Left ventricle myocardium superior (tissue), 1 donor: ENCODE measurements at places on chromosomes 7 and 10.

DNA sequence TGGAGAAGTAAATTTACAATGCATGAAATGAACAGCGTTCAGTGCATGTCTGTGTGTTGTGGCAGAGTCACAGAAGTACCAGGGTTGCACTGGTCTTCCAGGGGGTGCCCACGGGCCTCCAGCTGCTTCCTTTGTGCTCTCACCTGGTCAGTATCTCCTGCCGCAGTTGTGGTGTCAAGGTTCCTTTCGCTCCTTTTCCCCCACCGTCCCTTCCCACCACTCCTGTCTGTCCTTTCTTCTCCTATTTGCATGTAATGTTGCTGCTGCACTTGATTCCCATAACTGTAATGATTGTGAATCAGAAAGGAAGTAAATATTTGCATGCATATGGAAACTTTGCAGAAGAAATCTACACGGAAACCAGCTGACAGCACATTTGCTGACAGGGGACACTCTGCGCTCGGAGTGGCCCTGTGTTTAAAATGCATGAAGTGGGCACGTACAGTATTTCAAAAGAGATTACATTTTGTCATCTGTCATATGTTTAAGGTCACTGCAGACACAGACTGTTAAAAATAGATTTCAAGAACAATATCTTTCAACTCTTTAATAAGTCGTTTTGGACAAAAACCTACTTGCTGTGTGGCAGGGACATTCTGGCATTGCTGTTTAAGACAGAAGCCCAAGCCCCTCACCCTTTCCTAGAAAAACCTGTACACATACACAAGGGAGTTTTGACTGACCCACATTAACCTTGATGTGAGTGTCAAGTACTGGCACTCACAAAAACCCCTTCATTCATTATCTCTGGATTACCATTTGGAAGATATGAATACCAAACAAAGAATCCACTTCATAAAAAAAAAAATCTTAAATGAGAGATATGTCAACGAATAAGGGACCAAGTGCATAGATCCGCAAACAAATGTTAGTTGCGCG is 336.7 kb upstream of the KLF6 start:
- DNase-seq, result no peak

DNA sequence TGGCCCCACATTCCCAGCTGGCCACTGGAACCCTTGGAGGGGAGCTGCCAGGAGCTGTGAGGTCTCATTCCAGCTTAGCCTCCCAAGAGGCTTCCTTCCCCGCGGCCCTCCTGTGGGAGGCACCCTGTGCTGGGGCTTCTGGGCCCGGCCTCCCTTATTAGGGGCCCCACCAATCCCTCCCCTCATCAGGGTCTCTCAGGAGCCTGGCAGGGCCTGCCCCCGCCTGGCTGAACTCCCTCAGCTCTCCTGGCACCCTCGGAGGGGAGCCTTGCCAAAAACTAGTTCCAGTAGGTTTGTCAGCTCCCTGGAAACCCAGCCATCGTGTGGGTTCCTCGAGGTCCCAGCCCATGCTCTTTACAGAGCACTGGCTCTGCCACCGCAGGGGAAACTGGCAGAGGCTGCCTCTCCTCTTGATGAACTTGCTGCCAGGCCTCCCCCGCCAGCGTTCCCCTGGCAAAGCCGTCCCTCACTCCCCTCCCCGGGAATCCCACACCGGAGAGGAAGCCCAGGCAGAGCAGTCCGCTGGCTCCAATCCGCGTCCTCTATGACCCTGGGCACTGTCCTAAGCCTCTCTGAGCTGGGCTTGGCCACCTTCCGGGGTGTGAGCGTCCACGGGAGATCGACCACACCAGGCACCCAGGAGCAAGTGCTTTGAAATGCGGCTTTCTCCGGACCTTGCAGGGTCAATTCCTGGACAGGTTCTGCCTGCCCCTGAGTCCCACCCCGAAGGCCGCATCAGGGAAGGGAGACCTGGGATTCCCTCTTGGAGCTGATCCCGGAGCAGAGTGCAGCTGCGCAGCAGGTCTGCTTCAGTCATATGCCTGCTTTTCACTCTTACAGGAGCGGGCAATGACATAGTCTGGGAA is 139.8 kb downstream of the ARHGAP22 start:
- DNase-seq, result peak; percentile 84

DNA sequence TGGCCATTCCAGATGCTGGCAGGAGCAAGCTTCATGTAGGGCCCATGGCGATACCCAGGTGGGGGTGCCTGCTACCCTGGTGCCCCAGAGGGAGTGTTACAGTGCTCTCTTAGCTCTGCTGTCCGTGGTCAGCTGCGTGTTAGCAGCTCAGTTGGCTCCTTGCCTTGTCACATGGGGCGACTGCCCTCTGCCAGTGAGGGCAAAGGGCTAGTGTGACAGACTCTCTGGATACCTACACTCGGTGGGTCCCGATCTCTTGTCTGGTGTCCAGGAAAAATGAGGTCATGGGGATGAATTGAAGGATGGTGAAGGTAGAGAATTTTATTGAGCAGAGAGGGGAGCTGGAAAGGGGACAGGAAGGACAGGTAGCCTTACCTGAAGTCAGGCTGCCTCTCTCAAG is 152.2 kb downstream of the CYP26A1 start:
- no peak for DNase-seq

DNA sequence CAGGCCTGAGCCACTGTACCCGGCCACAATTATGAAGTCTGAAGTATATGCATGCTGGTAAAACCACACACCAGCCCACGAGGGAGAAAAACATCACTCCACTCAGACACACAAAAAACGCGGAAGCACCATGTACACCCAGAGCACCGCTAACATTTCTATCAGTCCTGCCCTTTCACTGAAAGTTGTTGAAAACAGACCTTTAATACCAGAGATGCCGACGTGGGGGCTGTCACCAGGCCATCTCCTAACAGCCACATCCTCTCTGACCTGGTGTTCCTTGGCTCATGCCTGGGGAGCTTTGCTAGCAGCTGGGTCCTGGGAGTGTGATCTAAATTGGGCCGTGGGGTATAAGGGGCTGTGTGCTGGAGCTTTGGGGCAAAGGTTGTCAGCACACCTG is 49.8 kb downstream of the BAIAP2L1 start:
- DNase-seq, result no peak

DNA sequence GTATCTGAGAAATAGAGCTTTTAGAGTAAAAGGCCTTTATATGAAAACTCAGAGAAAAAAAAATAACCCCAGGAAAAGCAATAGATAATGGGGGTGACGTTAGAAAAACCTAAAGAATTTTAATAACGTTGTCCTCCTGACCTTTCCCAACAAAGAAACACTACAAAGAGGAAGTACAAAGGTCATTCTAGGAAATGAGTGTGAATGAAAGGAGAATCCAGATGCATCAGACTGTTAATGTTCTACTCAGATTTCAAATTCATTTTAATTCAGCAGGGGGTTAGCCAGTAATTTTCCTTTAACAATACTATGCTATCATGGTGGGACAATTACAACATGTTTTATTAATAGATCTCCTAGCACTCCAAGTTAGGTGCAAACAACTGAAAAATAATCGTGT is 73.8 kb upstream of the CDK1 start:
- no peak for DNase-seq

- no peak for DNase-seq
Observed at GRCh38 chr10:86263907-86264306, 102.7 kb downstream of the GRID1 start.

- no peak for DNase-seq
Observed at GRCh38 chr7:154892459-154892858, 110.5 kb downstream of the PAXIP1 start.

DNA sequence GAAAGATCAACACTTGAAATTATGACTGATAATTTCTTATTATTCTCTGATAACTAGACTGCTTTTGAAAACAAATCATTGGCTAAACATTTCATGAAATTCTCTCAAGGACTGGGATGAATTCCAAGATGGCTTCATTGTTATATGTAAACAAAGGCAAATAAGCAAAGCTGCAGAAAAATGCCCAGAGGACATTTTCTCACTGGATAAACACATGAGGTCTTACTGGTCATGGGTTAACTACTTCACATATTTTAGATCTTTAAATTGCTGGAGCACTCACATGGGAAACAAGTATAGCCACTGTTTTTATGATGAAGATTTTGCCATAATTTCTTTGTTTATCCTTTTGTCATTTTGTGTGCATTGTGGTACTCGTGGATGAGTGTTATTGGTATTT is 239.1 kb downstream of the PHF14 start:
- no peak for DNase-seq

GRCh38 chr7:83882551-83882950 is 233.6 kb upstream of the SEMA3E start:
- no peak for DNase-seq

- DNase-seq, result no peak
Observed at GRCh38 chr10:78935697-78936407, 132.9 kb upstream of the ZMIZ1 start.

GRCh38 chr10:67079126-67079525 is 153.3 kb downstream of the LRRTM3 start:
- DNase-seq, result peak; percentile 40

DNA sequence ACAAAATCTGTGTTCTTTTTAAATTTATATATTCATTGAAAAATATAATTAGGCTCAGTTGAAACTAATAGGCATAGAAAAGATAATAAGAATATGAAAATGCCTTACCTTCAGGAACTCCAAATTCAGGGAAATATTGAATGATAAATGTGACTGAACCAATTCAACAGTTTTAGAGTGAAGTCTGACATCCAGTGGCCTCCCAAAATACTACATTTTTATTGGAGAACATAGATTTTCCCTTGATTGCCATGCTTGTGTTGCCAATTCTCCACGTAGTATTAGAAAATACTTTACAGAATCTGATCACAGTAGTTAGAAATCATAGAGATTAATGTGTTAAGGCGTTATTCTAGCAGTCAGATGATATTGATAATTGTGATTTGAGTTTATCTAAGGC is 1246.7 kb downstream of the GATA3 start:
- DNase-seq, result no peak

GRCh38 chr7:11817111-11817740 is 14.8 kb downstream of the THSD7A start:
- no peak for DNase-seq

- DNase-seq, result no peak
Observed at GRCh38 chr10:96295475-96295874, 8.8 kb upstream of the DNTT start.

DNA sequence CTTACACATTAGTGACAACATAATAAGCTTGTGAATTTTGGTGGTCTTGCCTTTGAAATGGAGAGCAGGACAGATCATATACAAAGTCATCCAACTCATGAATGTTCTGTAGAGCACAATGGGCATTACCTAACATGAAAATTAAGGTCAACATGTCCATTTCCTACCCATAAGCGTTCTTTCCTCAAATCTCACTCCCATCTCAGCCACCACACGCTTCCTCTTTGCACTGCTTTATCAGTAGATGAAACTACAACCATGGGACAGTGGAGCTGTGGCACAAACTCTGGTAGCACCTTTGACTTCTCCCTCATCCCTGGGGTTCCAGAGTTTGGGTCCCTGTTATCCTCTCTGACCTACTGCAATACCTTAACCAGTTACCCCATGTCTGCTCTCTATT is 2.2 kb downstream of the PON2 start:
- no peak for DNase-seq

GRCh38 chr7:140247559-140247958 is 70.8 kb upstream of the KDM7A start:
- DNase-seq, result peak; percentile 33

DNA sequence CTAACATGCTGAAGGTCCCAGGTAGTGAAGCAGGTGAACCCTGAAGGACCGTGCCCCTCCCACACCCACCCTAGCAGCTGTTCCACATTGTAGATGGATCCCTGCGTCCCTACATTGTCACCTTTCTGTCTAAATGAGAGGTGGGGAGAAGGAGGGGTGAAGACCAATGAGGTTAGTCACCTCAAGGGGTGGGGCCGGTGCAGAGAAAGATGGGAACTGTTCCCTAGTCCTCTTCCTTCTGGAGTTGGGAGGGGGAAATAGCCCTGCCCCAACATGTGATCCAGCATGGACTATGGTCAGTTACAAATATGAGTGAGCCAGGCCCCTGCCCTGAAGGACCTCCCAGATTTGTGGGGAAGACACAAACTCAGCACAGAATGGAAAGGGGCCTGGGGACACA is 124.5 kb downstream of the LHPP start:
- DNase-seq, result no peak

- DNase-seq, result no peak
Observed at GRCh38 chr10:12432402-12433189, 83.2 kb downstream of the CAMK1D start.

- DNase-seq, result peak; percentile 58
Observed at GRCh38 chr7:148697256-148698006, 1.3 kb upstream of the CUL1 start.

DNA sequence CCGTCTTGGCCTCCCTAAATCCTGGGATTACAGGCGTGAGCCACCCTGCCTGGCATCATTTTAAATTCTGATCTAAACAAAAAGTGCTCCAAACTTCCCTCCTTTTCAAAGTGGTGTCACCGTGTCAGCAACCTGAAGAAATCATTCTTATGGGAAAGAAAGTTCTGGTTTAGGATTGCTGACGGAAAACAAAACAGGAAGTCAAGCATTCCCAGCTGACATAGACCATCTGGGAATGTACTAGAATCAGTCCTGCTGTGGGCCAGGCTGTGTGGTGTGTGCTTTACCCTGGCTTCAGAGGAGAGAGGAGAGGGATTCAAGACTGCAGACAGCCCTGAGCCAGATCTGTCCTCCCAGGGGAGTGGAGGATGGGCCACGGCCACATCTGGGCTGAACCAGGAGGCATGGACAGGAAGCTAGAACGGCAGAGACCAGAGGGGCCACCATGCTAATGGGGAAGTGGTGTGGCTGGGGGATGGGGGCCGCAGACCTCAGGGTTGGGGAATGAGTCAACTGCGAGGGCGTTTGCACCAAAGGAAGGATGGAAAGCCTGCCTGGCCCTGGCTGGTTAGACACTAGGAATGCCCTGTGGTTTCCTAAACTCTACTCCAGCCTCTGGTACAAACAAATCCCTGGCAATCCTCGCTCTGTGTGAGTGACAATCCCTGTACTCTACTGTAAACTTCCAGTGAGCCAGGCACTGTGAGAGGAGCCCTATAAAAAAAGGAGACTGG is 16.7 kb upstream of the CLIP2 start:
- DNase-seq, result peak; percentile 80

DNA sequence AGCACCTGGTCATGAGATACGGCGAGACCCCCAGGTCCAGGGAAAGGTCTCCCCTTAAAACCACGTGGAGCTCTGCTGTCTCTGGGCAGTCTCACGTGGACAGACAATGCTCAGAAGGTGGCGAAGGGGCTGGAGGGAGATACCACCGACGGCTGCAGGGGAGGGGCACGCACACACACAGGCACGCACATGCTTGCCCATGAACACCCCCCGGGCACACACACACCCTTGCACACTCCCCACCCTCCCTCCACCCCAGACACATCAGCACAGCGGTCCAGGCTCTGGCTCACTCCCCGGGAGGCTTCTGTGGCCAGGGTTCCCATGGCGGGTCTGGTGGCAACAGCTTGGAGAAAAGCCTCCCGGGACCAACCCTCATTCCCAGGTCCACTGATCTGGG is 52.4 kb upstream of the TNRC18 start:
- no peak for DNase-seq

- DNase-seq, result no peak
Observed at GRCh38 chr10:114940735-114941134, 2.7 kb downstream of the TRUB1 start.

GRCh38 chr10:103394180-103394579 is 2.1 kb downstream of the ATP5MK start:
- DNase-seq, result no peak

GRCh38 chr10:42553064-42553407 is 85.3 kb downstream of the ZNF33B start:
- no peak for DNase-seq
